ENCODE measurements at places on chromosomes 6 and 20.

DNA sequence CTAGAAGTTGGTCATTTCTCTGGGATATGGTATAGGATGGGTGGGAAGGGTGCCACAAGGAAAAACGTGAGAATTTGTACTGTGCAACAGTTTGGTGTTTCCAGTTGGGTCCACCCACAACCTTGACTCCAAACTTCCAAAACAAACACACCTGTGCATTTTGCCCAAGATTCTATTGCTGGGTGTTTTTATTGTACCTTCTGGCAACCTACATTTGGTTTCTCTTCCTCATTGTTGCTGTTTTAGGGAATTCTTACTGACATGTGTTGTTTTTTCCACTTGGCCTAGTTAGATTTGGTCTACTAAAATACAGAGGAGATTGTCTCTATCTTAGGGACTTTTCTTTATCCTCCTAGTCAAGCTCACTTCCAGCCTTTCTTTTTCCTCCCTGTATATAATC, 16.7 kb downstream of the TULP4 start:
- peaks cover 3% of the 10 kb centered on the region for H3K4me1 ChIP-seq
- no peak overlapping the region for H3K4me3 ChIP-seq
- no peaks in the 10 kb centered on the region for H3K27me3 ChIP-seq
- H3K27ac ChIP-seq = no peak overlapping the region
- DNase-seq = no peak

DNA sequence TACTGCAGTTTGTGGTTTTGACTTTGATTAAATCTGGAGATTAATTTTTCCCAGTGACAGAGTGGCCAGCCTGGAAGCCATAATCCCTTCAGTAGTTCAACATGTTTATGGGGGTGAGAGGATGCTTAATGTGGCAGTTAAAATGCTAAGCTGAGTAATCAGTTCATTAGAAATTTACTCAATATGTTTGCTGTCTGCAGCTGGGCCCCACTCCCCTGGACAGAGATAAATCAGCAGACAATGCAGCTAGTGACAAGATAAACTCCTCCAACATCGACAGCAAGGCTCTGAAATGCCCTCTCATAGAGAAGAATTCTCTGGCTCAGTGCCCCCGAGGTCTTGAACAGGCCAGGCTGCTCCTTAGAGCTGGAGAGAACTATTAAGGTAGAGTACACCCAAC, 101.9 kb downstream of the LRFN2 start:
- peaks cover 6% of the 10 kb centered on the region for H3K4me1 ChIP-seq
- H3K4me3 ChIP-seq = no peak overlapping the region
- peak; percentile 0 for DNase-seq
- peaks cover 3% of the 10 kb centered on the region for H3K27me3 ChIP-seq

GRCh38 chr6:39471954-39472659, 149.6 kb upstream of the KCNK16 start:
- H3K4me1 ChIP-seq = no peaks in the 10 kb centered on the region
- peak; percentile 70 for DNase-seq
- H3K4me3 ChIP-seq = no peak overlapping the region
- no peak overlapping the region for H3K27ac ChIP-seq
- H3K36me3 ChIP-seq = no peaks in the 10 kb centered on the region

DNA sequence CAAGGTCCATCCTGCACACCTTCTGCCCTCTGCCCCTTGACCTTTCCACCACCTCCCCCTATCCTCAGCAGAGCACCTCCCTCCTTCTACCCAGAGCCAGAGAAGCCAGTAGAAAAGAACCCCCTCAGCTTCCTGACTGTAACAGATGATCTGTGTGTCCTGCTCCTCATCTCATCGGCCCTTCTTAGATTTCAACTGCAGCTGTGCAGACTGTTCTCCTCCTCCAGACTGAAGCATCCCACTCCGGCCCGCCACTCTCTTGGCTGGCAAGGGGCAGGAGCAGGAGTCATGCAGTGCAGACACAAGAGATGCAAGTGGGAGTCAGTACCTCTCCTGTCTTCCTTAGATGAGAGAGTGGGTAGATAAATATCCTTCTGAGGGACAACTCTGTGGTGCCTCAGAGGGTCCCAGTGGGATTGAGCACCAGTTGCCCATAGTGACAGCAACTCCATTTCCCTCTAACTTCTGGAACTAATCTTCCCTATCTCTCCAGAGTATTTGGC, 163.5 kb upstream of the MLN start:
- no peak for DNase-seq
- H3K27me3 ChIP-seq = no peaks in the 10 kb centered on the region
- H3K27ac ChIP-seq = no peak overlapping the region
- H3K4me3 ChIP-seq = no peak overlapping the region

DNA sequence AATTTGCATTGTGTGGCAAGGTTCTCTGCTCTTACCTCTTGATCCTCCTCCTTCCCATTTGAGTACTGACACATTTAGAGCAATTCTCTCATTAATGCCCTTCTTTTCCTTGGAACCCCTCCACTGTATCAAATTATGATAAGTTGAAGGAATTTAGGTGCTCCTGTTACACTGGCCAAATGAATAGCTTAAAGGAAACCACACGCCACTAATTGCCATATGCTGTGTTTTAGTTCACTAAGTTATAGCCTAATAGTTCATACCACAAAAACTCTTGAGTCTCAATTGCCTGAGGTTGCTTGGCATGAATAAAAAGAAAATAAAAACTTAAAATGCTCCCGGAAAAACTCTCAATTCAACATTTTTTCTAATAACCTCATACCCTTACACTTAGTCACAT, 1239.3 kb downstream of the EPHA7 start:
- H3K4me3 ChIP-seq = no peak overlapping the region
- H3K36me3 ChIP-seq = no peaks in the 10 kb centered on the region
- H3K27me3 ChIP-seq = no peaks in the 10 kb centered on the region
- no peak for DNase-seq

GRCh38 chr6:4957521-4958231, 46.2 kb downstream of the RPP40 start:
- no peak overlapping the region for H3K27ac ChIP-seq
- H3K36me3 ChIP-seq = peaks cover 22% of the 10 kb centered on the region
- no peak for DNase-seq
- H3K4me1 ChIP-seq = no peaks in the 10 kb centered on the region
- H3K27me3 ChIP-seq = no peaks in the 10 kb centered on the region
